ENCODE measurements at places on chromosomes 4 and X.

DNA sequence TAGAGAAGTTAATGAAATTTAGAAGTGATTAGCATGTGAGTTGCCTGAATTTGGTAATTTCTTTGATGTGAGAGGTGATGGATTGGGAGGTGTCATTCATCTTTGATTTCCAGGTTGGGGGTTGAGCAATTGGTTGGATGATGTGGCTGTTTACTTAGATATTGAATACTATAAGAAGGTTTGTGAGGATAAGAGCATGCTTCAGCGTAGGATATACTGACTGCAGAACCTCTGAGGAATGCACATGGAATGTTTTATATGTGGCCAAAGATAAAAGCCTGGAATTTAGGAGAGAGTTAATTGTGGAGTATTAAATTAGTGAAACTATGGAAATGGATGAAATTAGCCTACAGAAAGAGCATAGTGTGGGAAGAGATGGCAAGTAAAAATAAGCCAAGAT is 165.4 kb upstream of the MAD2L1 start:
- no peak for DNase-seq

- no peak for DNase-seq
Measured at GRCh38 chrX:24253030-24253429, 60.8 kb downstream of the SUPT20HL2 start.

DNA sequence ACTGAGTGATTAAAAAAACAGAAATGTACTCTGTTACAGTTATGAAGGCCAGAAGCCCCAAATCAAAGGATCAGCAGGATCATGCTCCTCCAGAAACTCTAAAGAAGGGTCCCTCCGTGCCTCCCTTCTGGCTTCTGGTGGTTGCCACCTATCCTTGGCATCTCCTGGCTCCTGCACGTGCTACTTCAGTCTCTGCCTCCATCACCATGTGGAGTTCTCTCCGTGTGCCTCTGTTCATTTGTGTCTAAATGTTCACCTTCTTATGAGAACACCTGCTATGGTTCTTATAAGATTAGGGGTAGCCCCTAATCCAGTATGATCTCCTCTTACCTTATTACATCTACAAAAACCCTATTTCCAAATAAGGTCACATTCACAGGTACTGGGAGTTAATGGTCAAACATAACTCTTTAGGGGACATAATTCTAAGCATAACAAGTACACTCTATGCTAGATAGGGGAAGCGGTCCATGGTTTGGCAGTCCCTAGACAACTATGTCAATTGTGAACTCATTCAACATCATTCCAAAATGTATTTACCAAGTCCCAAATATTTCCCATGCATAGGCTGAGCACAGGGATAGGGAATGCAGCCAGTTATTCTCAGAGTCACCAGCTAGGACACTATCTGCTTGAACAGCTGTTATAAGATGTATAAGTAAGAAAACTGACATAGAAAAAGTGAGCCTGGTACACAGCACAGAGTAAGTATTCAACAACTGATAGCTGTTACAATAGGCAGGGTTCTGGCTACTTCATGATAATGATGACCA is 295.5 kb upstream of the BOD1L1 start:
- no peak for DNase-seq

DNA sequence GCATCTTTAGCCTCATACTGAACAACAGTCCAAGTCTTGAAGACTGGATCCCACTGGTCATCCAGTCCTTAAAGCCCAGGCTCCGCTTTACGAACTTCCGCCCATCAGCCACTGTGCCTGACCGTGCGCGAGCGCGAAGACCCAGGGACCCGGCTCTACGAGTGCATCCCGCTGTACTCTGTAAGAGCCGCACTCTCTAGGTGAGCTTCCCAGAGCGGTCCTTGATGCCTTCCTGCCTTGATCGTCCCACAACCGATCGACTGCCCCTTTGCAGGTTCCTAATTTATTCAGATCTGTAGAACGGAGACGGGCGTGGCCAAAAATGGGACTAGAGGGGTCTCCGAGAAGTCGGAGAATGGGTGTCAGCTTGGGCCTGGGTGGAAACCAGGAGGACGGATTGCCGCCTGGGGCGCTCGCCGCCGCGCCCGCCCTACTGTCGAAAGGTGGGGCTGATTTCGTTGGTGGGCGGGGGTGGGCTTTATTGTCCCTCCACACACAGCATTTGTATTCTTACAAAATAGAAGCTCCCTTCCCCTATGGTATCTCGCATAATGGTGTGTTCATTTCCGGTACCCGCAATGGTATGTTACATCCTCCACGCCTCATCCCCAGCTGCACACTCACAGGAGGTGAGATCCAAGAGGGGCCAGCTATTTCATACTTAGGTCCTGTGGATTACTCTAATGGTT is 42.3 kb upstream of the FAM156A start:
- DNase-seq, result no peak

DNA sequence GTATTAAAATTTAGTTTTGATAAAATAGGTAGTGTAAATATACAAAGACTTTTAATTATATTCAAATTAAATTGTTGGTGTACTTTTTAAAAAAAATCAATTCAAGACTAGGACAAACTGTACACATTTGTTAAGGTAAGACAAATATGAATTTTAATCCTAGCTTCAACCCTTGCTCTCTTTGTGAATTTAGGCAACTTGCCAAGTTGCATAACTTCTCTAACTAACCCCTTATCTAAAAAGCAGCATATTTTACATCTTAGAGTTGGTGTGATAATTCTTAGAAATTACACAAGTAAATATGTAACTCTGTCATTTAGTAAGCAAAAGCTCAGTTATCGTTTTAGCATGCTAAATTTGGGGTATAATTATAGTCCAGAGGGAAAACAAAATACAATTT is 78.1 kb upstream of the FSTL5 start:
- no peak for DNase-seq

DNA sequence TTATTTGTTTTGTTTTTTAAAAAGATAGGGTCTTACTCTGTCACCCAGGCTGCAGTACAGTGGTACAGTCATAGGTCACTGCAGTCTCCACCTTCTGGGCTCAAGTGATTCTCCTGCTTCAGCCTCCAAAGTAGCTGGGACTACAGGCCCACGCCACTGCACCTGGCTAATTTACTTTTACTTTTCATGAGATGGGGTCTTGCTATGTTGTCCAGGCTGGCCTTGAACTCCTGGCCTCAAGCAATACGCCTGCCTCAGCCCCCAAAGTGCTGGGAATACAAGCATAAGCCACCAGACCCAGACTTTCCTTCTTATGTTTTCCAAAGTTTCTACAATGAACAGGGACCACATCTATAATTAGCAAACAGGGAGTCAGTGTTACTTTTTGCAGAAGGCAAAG is 37.9 kb upstream of the MXD4 start:
- no peak for DNase-seq

DNA sequence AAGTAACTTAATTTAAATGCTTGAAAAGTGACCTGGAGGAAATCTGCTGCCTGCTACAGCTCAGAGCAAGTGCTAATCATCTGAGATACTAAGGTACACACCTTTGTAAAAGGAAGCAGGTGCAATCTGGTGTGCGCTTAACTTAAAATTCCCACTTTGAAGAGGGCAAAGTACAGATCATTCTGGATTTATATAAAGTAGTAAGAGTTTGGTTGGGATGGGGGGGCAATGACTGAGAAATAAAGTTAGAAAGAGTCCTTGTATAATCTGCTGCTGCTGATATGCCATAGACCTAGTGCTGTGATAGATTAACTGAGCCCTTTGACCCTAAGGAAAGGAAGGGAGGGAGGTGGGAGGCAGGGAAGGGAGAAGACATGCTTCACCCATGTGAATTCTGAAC is 141.0 kb downstream of the MTNR1A start:
- DNase-seq, result no peak

DNA sequence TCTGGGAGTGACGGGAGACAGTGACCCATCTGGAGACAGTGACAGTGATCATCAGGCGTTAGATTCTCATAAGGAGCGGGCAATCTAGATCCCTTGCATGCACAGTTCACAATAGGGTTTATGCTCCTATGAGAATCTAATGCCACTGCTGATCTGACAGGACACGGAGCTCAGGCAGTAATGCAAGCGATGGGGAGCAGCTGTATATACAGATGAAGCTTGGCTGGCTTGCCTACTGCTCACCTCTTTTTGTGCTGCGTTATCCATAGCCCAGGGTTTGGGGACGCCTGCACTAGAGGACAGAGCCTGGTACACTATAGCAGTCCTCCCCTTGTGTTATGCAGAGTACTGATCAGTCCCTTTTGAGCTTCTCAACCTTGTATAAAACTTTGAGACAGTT is 23.5 kb downstream of the NFKB1 start:
- no peak for DNase-seq

Data from activated naive CD4-positive, alpha-beta T cell treated with anti-CD3 and anti-CD28 coated beads, Interleukin-2, amount 50 U/mL, for 72 hours (primary cell).